NCI-H1930 (cell line): ENCODE measurements at places on chromosomes 16 and 17.

DNA sequence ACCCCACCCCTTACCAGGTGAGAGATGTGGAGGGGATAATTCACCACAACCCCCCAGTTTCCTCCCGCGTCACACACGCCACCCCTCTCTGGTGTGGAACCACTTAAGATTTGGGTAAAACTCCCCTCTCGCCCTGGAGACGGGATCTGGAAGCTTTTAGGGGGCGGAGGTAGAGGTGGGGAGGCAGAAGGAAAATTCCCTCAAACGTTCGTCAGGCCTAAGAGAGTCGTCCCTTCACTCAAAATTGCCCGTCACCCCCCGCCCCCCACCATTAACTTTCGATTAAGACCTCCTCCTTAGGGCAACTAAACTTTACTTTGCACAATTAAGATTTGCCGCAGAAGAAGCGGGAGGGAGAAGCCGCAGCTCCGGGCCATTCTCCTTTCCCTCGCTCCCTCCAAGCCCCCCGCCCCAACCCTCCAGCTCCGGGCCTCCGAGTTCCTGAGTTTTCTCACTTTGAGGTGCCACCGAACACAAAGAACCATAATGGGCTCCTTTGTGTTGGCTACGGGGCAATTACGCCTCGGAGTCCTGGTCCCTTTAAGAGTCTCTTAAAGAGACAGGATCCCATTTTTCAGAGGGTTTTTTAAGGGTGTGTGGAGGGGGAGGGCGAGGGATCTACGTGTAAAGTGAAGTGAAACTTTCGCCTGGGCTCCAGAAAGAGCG lies 985 bp upstream of the FZD2 start:
- DNase-seq: peak; percentile 43

DNA sequence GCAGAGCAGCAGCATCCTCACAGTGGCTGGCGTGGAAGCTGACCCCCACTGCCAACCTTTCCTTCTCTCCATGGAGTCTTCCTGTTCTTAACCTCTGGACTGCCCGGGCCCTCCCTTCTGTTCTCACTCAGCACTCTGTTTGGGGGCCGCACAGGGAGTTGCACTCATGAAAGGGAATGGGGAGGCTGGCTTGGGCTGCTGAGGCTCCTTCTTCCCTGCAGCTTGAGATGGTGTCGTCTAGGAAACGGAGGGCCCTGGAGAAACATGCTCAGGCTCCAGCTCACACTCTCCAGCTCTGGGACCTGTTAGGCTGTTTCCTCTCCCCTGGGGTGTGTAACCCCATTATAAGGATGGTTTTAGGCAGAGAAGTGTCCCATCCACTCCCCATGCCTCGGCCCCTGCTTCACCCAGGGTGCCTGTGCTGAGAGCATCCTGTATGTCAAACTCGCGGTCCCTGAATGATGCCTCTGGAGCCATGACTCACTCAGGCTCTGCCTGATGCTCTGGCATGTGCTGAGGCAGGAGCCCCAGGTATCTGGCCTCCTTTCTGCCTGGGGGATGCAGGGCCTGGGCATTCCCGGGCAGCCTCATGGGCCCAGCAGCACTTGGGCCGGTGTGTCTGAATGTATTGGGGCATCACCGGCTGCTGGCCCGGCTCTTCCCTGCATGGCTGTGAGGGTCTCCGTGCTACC lies 18.9 kb downstream of the TMEM94 start:
- DNase-seq: no peak

- DNase-seq: no peak
Observed at GRCh38 chr17:42751628-42752027, 6.8 kb upstream of the EZH1 start.

DNA sequence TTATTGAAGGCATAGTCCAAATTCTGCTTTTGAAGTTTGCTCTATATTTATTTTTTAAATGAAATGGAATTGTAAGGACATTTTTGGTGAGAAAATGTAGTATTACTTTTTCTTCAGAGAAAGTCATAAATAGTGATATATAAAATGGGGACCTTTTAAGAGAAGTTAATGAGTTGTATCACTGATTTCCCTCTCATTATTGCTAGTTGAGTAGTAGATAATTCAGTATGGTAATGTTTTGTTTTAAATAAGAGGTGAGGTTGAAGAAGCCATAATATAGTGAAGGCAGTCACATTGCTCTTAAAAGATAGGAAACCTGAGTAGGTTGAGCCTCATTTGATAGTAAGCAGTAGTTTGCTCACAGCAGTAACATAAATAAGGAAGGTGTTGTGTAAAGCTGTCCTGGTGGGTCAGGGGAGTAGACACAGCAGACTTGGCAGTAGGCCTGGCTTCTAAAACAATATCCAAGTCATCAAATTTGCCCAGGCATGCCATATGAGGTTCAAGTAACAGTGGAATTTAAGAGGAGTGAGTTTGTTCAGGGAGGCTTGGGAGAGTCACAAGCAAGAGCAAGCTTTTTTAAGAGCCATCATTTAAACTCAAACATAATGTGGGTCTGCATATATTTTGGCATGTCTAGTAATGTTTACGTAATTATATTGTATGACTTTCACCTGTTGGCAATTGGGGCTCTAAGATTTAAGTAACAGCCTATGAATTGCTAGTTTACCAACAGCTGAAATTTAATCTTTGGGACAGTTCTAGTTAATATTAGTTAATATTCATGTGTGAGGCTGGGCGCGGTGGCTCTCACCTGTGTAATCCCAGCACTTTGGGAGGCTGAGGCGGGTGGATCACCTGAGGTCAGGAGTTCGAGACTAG lies 6.5 kb downstream of the NFATC3 start:
- peak; percentile 3 for DNase-seq

DNA sequence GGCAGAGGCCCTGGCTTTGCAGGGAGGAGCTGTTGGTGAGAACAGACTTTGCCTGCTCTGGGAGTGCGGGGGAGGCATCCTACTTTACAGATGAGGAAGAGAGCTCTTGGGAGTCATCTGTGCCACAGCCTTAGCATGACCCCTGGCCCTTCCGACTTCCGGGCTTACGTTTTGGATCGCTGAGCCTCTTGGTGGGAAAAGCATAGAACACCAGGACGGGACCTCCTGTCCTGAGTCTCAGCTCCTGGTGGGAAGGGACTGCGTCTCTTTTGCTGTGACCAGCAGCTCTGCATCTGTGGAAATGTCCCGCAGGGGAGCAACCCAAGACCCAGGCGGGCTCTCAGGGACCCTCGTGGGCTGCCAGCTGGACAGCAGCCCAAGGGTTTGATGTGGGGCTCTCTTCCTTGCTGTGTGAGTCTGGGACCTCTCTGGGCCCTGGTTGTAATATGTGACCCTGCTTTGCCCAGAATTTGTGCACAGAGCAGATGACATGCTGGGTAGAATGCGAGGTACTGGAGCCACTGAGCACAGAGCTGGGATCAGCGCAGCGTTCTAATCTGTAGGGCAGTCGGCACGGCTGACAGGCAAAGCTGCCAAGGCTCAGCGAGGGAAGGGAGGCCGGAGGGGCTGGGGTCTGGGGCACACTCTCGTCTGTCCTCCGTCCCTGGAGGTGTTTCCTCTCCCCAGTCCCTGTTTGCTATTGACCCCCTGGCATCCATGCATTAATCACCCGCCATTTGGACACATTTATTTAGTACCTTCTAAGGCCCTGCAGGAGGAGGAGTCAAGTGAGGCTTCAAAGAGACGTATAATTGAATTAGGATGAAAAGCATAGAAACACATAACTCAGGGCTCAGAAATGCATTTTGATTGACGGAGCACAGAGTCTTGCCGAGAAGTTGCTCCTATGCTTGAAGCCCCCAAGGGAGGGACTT lies 64.0 kb downstream of the NT5M start:
- DNase-seq: no peak

DNA sequence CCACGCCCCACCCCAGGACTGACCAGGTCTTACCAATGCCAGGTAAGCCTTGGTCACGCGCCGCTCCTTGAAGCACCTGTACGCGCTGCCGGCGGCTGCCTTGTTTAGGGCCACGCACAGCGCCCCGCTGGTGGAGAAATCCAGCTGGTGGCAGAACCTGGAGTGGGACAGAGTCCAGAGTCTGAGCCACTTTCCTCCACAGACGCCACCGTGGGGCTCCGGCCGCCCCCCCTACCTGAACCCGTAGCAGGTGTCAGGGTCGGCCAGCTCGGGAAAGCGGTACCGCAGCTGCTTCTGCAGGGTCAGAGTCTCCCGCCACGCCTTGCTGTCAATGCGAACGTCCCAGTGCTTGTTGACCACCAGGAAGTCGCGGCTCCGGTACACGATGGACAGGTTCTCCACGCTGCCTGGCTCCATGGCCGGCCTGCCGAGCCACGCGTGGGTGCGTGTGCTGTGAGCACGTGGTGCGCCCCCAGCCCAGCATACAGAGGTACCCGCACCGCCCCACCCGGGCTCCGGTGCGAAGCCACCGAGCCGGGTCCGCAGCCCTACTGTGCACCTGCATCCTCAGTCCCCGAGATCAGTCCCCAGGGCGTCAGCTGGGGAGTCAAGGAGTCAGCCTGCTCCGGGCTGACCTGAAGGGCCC lies 737 bp downstream of the RPUSD1 start:
- no peak for DNase-seq

- no peak for DNase-seq
Observed at GRCh38 chr17:83135692-83136091, 56.3 kb downstream of the METRNL start.

DNA sequence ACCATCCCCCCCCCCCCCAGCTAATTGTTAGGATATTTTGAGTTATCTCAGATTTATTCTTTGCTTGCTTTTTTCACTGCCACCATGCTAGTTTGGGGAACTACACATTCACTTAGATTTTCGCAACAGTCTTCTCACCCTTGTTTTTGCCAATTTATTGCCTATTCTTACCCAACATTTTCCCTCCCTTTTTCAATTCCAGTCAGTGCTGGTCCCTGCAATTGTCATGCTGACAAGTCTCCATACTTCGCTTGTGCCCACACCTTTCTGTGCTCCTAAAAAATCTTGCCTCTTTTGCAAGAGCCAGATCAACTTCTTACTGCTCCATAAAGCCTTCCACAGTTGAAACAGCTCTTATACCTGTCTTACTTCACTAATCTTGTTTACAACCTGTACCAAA lies 16.3 kb downstream of the TNRC6A start:
- no peak for DNase-seq

- DNase-seq: no peak
Observed at GRCh38 chr16:73280388-73280787, 232.5 kb upstream of the ZFHX3 start.

GRCh38 chr17:65799454-65799853 lies 238.0 kb upstream of the AXIN2 start:
- no peak for DNase-seq

GRCh38 chr17:78781104-78781892 lies 775 bp downstream of the CYTH1 start:
- DNase-seq: peak; percentile 17
